ENCODE measurements at places on chromosomes 13 and 19.

GRCh38 chr19:40322271-40322610 is 26.0 kb downstream of the C19orf47 start:
- no peak for DNase-seq

GRCh38 chr13:111577208-111577828 is 256.9 kb downstream of the TEX29 start:
- no peak for DNase-seq

DNA sequence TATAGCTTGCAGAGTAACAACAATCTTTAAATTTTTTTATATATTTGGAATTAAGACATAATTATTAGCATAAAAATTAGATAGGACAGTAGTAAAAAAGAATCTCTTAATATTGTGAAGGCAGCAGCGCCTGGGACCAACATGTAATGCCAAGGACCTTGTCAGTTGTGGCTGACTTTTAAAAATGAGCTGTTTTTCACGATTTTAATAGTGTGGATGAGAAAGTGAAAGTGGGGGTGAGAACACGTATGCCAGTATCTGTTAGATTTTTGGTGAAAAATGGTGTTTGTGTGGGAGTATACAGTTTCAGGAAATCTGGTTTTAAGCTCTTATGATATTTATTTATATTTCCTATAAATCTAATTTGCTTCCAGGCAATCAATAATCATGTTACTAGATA is 125.2 kb downstream of the LMO7 start:
- DNase-seq: no peak

- DNase-seq: peak; percentile 76
These were observed 538 bp downstream of the LSM4 start for GRCh38 chr19:18322318-18322758.

DNA sequence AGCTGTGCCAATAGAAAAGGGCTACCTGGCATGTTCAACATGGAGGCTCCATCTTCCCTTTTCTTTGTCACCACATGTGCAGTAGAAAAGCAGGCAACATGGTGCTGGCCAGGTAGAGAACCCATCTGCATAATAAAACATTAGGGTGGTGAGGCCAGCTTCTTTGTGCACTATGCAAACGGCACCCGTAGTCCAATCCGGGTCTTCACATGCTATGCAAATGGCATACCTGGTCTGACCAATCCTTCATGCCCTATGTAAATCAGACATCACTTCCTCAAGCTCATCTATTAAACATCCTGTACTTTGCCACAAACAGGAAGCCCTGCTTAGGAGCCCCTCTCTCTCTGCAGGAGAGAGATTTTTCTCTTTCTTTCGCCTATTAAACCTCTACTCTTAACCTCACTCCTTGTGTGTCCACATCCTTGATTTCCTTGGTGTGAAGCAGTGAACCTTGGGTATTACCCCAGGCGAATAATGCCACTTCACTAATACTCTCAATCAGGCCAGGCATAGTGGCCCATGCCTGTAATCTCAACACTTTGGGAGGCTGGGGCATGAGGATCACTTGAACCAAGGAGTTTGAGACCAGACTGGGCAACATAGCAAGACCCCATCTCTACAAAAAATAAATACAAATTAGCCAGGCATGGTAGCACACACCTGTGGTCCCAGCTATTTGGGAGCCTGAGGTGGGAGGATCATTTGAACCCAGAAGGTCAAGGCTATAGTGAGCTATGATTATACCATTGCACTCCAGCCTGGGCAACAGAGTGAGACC is 111.3 kb upstream of the MRI1 start:
- DNase-seq: no peak

GRCh38 chr13:108003626-108004025 is 211.7 kb downstream of the LIG4 start:
- no peak for DNase-seq

DNA sequence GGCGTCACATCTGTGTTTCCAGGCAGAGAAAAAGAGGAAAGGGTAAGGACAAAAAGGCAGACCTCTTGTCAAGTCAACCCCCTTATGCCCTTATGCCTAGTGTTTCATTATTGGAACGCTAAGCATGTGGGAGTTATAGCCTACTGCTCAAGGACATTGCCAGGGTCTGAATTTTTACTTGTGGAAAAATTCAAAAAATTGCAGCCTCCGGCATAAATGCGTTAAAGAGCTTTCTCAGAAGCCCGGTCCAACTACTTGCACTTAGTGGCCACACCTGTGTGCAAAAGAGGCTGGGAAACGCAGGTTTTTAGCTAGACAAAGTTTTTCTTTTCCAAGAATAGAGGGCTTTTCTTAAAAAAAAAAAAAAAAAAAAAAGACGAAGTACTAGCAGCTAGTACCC is 139.8 kb downstream of the DPF1 start:
- no peak for DNase-seq

- no peak for DNase-seq
These were observed 1.4 kb downstream of the KCTD15 start for GRCh38 chr19:33797802-33798671.

DNA sequence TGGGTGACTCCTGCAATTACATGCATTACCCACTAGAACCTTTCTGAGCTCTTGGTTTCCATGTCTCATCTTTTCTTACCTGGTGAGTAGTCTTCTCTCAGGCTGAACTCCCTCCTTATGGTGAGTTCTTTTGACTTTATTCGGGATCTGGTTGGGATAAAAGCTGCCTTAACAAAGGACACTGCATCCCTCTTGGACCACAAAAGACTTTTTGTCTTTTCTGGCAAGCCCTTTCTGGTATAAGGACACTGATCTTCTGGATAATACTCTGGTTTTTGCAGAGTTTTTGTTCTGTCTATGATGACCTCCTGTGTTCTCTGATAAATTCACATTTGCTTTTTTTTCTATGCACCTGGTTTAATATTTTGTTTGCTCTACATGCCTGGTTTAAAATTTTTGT is 66.7 kb downstream of the SLITRK1 start:
- DNase-seq: no peak

- no peak for DNase-seq
These were observed 723.9 kb upstream of the ARGLU1 start for GRCh38 chr13:107291875-107292274.

DNA sequence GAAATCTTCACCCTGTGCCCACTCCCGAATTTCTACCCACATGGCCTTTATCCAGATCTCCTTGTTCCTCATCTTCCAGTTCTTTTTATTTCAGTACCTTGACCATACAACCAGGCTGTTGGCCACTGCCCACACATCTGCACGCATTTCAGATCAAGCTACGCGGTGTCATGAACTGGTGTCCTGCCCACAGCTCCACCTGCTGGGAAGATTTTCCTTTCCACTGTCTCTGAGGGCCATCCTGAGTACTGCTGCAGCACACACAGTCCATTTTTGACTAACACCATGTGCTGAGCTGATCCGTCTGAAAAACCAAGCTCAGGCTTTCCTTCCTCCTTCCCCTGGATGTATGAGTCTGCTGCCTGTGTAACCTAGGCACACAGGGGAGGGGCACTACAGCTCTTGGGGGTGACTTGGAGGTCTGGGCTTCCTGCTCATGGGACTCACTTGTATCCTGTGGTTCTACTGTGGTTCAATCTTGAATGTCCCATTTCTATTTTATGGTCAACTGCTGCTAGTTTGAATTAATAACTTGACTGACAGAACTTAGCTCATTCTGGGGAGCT is 71.9 kb downstream of the WASF3 start:
- no peak for DNase-seq

DNA sequence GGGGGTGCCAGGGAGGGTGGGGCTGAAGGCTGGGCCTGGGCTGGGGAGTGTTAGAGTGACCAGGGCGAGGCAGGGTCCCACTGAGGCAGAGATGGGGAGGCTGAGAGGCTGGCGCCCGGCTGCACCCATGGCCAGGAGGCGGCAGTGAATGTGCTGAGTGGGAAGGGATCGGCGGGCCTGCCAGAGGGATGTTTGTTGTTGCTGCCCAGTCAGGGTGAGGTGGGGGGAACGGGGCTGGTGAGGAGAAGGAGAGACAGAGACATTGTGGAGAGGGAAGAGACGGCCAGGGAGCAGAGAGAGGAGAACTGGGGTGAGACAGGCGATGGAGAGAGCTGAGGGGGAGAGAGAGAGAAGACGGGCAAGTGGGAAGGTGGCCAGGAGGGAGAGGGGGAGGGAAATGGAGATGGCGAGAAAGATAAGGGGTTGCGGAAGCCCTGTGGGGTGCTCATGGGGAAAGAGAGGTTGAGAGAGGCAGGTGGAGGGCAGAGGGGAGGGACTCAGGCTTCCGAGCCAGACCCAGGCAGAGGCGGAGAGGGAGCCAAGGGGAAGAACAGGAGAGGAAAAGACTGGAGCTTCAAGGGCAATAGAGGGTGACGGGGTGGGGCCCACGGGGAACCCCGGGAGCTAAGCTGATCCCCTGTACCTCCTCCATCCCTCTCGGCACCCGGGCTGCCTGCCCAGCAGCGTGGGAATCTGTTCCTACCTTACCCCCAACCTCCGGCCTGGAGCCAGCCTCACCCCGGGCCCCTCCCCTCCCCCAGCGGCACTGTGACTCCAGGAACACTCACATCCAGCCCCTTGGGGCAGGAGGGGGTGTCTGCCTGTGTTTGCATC is 690 bp upstream of the B3GNT8 start:
- DNase-seq: peak; percentile 58

- no peak for DNase-seq
These were observed 3.2 kb downstream of the SERPINE3 start for GRCh38 chr13:51342706-51343105.

DNA sequence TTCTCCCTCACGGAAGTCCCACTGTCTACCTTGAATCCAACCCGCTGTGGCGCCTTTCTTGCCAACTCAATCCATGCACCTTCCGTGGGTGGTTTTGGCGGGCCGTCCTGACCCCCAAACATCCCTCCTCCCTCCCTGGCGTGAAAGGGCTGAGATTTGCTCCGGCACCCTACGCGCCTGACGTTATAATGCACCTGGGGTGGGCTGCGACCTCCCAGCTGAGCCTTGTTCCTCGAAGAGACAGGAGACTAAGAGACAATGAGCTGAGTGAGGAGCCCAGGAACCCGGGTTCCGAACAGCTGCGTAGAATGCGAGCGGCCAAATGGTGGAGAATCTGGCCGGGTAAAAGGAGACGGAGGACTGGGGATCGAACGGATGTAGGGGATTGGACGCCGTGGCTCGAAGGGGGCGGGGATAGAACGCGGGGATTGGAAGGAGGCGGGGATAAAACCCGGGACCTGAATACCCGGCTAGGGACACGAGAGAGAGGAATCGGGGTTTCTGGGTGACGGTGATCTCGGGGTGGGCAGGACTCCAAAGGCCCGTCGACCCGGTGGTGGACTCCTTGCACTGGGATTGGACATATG is at the start of gene CPT1C:
CPT1C (plus strand) TSS at position 461 of the 587 bp plus-strand sequence. CDS start 1,137 bp downstream, outside the sequence.
- DNase-seq: peak; percentile 80

DNA sequence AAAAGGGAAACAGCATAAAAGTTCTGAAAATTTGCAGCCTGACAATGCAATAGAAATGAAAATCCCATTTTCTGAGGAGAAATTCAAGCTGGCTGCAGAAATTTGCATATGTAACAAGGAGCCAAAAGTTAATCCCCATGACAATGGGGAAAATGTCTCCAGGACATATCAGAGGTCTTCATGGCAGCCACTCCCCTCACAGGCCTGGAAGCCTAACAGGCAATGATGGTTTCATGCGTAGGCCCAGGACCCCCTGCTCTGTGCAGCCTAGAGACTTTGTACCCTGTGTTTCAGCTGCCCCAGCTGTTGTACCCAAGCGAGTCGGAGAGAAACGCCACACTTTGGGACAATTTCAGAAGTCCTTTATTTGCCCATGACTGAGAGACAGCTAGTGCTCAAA is 701.3 kb upstream of the KLHL1 start:
- DNase-seq: no peak

DNA sequence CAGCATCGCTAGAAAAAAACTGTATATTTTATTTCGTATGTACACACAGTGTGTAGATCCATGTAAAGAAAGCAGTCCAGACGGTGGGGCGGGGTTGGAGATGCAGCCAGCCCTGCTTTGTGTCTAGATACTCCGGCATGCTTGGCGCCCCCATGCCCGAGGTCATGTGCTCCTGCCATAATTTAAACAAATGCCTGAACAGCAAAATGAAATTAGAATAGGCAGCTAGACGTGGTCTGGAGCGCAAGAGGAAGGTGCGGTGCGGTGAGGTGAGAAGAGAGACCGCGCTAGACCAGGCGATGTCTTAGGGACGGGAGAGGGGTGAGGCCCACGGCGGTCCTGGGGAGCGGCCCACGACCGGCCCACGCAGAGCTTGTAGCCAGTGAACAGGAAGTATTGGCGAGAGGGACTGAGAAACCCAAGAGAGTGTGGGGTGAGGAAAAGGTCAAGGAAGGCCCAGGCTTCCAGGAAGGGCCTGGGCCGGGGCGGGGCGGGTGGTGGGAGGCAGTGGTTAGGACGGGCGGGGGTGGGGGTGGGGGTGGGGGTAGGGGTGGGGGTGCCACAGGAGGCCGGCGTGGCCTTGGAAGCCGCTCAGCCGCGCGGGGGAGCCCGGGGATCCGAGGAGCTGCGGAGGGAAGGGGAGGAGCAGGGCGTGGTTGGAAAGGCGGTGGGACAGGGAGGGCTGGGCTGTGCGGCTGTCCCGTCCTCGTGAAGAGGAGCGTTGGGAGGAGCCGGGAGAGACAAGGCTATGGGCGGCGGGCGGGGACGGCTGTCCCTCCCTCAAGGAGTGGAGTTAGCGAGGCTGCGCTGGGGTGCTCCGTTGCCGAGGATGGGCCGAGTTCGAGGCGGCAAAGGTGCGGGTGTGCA is 254.7 kb upstream of the SGCG start:
- no peak for DNase-seq

DNA sequence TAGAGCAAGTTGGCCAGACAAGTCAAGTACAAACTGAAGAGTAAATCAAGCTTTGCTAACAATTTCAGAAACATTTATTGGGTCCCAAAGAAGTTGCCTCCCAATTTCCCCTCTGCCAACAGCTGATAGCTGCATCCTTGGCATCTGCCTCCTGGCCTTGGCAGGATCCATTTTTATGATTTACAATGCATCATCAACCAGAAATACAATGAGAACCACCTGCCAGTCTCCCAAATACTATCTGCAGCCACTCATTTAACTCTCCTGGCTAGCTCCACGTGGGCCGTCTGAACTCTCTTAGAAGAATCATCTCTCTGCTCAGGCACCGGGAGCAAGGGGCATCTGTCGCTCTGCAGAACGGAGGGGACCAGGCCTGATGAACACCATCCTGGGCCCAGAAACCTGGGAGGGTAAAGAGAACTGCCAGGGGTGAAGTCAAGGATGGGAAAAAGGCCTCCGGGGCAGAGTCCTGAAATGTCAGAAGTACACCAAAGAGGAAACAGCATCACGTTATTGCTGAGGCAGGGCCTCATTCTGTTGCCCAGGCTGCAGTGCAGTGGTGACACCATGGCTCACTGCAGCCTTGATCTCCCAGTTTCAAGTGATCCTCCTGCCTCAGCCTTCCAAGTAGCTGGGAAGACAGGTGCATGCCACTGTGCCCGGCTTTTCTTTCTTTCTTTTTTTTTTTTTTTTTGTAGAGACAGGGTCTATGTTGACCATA is 2.6 kb downstream of the LONP1 start:
- DNase-seq: no peak

DNA sequence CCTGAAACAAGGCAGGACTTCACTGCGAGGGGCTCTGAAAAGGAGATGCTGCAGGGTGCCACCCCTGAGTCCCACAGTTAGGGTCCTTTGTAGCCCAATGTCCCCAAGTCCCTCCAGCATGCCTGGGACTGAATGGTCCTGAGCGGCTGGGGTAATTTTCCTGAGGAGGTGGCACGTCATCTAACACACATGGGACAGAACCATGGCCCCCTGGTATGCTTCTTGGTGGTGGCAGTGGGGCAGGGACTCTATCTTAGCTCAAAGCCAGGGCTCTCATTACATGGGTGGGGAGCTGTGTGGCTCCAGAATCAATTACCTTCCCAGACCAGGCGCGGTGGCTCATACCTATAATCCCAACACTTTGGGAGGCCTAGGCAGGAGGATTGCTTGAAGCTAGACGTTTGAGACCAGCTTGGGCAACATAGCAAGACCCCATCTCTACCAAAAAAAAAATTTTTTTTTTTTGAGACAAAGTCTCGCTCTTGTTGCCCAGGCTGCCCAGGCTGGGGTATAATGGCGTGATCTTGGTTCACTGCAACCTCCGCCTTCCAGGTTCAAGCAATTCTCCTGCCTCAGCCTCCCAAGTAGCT is 7.9 kb upstream of the SLC7A9 start:
- DNase-seq: no peak

Data from stimulated activated CD8-positive, alpha-beta memory T cell treated with anti-CD3 and anti-CD28 coated beads, Interleukin-4, amount 100 ng/mL, for 48 hours (primary cell).